Jurkat, Clone E6-1 (cell line): ENCODE measurements at places on chromosomes 3 and 15.

DNA sequence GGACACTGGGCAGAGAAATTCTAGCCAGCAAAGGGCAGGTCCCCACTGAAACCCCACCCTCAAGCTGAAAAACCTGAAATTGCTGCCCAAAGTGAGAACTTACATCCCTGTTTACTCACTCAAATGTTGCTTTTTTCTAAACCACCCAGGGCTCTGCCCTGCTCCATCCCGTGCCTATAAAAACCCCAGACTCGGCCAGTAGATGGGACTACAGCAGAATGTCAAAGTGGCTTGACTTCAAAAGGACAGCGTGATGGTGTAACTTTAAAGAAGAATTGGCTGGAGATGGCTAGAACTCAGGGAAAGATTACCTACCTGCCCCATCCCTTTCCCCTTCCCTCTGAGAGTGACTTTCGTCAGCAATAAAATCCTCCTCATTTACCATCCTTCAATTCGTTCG, 246.9 kb downstream of the PYDC2 start:
- DNase-seq, result no peak

- DNase-seq, result no peak
These were observed 139.5 kb downstream of the MAGI1 start for GRCh38 chr3:65899226-65899625.

DNA sequence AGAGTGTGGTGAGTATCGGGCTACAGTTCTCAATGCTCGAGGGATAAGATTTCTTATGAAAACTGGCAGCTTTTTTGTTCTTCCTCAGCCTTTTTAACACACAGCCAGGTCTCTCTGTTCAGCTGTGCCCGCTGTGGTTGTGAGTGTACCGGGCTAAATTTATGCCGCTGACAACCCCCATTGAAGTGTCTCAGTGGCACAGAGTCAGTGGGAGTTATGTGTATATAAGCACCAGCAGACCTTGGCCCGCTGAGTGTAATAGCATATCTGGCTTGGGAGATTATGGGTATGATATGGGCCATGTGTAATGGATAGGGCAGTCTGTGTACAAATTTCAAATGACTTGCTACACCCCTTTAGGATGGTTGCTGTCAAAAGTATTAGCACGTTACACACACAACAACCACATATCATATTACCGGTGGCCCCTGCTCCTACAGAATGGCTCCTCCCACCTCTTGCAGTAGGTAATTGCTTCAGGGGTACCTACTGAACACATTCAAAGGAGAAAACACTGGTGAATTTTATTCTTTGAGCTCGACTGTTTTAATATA, 26.9 kb upstream of the NR2F2 start:
- DNase-seq, result no peak

GRCh38 chr15:95149771-95150170, 918.4 kb downstream of the MCTP2 start:
- DNase-seq, result no peak

DNA sequence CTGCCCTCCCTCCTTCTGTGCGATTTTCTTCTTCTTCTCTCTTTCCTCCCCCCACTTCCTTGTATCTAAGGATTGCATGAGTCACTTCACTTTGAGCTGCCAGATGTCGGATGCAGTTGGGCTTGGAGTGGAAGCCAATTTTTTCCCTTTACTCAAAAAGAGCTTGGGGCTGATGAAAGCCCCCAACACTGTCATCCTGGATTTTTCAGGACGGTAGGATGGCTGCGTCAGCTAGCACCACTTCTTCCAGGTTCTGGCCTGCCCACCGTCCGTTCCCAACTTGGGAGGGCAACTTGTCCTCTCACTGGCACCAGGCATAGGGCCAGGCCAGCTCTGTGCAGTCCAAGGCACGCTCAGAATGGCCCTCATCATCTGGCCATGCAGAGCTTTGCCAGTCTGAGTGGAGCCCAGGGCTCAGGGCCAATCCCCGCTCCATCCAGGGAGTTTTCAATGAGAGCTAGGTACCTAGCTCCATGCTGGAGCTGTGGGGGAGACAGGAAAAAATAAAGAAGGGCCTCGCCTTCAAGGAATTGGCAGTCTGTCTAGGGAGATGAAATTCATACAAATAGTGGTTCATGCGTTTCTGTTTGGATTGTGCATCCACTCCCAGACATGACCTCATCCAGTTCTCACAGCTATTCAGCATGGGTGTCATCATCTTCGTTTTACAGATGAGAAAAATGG, 47.7 kb upstream of the INSYN1 start:
- peak; percentile 36 for DNase-seq

- DNase-seq, result no peak
These were observed 364.6 kb upstream of the EPHA6 start for GRCh38 chr3:96449803-96450202.

DNA sequence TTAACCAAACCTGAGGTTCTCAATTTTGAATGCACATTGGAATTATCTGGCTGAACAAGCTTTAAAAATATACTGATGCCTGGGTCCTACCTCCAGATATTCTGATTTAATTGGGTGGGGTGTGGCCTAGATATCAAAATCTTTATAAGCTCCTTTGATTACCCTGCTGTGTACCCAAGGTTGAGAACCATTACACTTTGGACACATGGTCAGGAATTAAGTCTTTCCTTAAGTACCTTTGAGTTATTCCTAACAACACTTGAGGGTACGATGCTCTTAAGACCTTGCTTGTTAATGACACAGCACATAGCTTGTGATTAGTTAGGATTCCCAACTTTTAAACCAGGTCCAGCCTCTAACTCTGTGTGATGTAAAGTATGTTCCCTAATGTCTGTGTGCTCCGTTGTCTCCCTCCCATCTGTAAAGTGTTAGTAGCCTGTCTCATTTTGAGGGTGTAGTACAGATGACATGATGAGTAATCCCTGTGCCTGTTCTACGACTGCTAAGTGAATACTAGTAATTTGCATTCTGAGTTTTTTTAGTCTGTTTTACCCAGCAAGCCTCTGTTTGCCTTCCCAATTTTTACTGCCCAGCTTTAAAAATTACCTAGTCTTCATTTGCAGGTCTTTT, 154.9 kb downstream of the KLHL25 start:
- DNase-seq, result no peak

GRCh38 chr15:62940755-62941361, 101.7 kb upstream of the TPM1 start:
- no peak for DNase-seq

GRCh38 chr15:69766156-69766555, 313.5 kb downstream of the RPLP1 start:
- DNase-seq, result no peak

- DNase-seq, result no peak
These were observed 62.7 kb downstream of the EXOG start for GRCh38 chr3:38558864-38559263.

GRCh38 chr15:95853350-95853749, 477.1 kb upstream of the NR2F2 start:
- DNase-seq, result no peak

- DNase-seq, result no peak
These were observed 46.6 kb downstream of the ANP32A start for GRCh38 chr15:68774120-68774519.

- DNase-seq, result no peak
These were observed 28.2 kb upstream of the GOLGA6C start for GRCh38 chr15:75230016-75230343.

- no peak for DNase-seq
These were observed 400.6 kb downstream of the ZBTB20 start for GRCh38 chr3:114746502-114746901.

- DNase-seq, result no peak
These were observed 155.2 kb upstream of the CGNL1 start for GRCh38 chr15:57221134-57221533.

GRCh38 chr15:48336940-48337339, 5.7 kb downstream of the DUT start:
- DNase-seq, result no peak
